NCI-H2081 (cell line): ENCODE measurements at places on chromosomes 3 and 15.
A peak's percentile ranks its signal among the peaks of the same experiment; 100 is the strongest.

- DNase-seq, result no peak
Measured at GRCh38 chr15:97561529-97561928, 399.0 kb upstream of the ARRDC4 start.

- no peak for DNase-seq
Measured at GRCh38 chr3:155101398-155101797, 21.3 kb downstream of the MME start.

DNA sequence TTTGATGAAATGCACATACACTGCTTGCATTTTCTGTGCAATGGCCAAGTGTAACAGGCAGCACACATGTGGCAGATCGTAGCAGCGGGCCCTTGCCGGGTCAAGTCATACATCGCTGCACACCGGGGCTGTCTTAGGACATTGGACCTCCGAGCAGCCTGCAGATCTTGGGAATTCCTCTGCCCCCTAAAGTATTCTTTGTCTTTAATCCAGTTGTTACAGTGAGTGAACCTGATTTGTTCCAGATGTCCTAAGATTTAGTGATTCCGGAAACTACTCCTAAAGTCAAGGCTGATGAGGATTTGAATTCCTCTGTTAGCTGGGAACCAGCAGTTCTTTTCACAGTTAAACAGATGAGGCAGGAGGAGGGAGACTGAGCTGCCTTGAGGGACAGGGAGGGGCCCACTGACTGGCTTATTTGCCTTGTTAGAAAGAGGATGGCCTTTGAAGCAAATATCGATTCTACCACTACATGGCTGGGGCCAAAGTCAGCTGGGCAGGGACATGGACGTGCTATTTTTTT lies 190.7 kb upstream of the CTDSPL start:
- DNase-seq, result no peak

- DNase-seq, result no peak
Measured at GRCh38 chr15:82950295-82950694, 2.2 kb downstream of the HOMER2 start.

DNA sequence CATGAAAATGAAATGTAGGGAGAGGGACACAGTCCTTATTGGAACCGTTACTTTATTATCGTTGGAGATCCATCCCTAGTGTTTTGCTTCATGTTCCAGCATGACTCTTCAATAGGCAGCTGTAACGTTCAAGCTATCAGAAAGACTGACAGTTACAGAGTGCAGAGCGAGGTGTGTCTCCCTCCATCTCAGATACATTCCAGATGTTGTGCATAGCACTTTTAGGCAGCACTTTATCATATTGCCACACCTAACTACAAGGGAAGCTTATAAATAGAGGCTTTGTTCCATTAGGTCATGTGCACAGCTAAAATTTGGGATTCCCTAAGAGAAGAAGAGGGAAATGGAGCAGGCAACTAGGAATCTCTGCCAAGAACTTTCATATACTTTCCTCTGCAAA lies 1009.6 kb downstream of the ROBO2 start:
- no peak for DNase-seq

GRCh38 chr3:14947886-14948608 lies 664 bp downstream of the NR2C2 start:
- peak; percentile 89 for DNase-seq

DNA sequence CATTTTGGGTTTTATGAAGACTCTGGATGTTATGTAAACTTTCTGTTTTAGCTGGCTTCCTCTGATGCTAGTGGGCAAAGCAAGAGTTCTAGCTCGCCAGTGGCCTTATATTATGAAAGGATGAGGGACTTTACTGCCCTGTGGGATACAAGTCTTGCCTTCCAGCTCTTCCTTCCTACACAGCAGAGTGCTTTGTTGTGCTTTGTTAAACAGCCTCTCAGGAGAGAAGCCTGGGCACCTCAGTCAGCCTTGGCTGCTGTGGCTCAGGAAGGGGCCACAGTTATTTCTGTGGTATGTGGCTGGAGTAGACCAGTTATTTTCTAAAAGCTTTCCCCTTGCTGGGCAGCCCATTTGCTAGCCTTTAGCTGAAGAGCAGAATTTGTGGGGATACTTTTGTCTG lies 69.5 kb upstream of the SUCLG2 start:
- DNase-seq, result no peak

GRCh38 chr3:141280086-141280485 lies 48.5 kb downstream of the PXYLP1 start:
- no peak for DNase-seq

- DNase-seq, result no peak
Measured at GRCh38 chr3:11155341-11156025, 1.2 kb downstream of the HRH1 start.

DNA sequence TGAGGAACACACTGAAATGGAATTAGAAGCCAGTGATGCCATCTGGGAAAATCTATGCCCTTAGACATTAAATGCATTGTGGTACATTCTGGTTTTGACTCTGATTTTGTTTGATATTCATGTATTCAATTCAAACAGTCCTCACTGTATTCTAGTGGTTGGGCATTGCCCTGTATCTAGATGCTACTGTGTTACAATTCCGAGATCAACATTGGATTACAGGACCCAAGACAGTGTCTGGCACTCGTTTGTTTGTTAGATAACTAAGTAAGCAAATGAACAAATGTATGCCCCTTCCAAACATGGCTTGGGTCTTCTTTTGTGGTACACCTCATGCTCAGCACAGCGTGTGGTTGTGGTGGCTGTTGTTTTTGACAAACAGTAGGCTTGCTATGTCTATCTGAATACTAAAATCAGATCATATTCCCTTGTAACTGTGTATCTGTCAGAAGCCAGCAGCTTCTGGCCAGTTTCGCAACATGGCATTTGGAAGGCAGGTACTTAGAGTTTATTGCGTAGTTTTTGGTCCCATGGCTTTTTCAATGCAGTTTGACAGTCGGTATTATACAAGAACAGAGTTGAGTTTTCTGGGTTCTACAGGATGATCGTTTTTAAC lies 5.7 kb downstream of the FILIP1L start:
- no peak for DNase-seq

- DNase-seq, result no peak
Measured at GRCh38 chr15:44788748-44789147, 52.4 kb downstream of the TRIM69 start.

DNA sequence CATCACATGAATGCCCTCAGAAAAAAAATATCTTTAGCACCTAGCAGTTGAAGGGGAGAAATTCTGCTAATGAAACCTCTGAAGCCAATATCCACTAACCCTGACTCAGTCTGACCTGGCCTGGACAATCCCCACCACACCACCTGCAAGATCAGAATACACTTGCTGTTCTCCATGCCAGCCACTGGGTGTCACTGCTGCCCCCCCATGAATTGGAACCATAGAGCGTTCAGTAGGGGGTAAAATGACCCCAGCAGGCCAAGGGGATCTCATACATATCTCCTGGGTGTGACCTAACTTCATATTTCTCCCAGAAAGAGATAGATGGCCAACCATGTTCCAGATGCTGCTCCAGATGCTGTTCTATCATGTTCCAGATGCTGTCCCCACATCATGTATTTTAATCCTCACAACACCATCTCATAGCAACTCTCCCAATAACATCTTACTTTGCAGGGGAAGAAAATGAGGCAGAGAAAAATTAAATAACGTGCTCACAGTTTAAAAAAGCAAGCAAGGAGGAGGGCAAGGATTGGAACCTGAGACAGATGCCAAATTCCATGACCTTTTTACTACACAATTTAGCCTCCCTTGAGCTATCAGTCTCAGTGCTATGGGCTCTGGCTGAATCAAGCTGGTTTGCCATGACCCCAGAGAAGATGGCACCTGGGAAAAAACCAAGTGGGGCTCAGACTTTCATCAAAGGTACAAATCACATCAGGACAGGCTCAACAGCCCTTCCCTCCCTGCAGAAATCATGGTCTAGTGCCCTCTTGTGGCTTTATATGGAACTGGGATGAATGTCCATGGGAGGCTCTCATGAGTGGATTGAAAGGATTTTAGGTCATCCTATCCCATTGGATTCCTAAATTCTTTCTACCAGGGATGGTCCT lies 12.4 kb downstream of the NTRK3 start:
- no peak for DNase-seq

GRCh38 chr3:165624761-165625160 lies 212.5 kb downstream of the BCHE start:
- DNase-seq, result no peak

GRCh38 chr15:29091666-29092065 lies 178.0 kb downstream of the NSMCE3 start:
- DNase-seq, result no peak

DNA sequence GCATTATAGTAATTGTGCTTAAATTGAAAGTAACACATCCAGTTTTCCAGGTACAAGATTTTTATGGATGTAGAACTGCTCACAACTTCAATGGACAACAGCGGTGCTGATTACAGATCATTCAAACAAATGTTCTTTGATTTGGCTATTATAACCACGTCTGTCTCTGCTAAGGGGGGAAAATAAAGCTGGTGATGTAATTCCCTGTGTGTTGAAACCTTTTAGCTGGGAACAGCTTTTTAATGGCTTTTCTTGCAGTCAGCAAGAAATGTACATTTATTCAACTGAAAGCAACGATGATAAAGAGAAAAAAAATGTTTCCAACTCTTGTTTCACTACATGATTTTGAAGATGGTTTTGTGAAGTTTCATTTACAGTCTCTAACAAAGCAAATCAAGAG lies 431.9 kb upstream of the AGTR1 start:
- no peak for DNase-seq

DNA sequence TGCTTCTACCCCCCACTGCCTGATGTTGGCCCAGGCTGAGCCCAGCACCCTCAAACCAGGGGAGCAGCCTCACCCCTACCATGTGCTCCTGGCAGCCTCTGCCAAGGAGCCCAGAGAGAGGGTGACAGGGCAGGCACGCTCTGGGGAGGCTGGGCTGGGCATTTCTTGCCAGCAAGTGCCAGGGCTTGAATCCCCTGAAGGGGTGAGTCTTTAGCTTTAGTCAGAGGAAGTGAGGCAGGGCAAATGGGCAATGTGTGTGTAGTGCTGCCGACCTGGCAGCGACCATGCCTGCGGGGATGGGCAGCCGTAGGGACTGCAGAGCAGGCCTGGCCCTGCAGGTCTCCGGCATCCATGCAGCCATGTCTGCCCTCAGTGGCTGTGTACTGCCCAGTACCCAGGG lies 18.1 kb downstream of the DUSP7 start:
- DNase-seq, result no peak

DNA sequence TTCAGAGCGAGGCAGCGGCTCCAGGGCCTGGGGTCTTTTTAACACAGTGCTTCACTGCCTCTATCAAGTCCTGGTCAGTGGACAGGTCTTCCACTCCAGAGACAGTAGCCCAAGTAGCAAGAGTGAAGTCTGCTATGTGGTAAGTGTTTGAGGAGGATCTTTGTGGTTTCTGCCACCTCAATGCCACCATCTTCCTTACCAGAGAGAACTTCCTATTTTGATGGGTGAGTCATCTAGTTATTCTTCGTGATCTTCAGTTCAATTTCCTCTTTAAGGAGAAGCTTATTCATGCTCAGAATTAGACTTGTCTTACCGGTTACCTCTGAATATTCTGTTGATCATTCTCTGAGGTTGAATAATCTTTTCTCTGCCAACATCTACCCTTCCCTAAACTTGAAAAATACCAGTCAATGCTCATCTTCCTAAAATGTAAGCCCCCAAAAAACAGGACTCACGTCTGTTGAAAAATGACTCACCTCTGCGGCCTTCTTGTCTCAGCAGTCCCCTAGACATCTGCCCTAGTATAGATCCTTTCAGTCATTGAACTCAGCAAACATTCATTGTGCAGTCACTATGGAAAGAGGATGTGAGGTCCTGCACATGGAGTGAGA lies 32.2 kb upstream of the BCL6 start:
- DNase-seq, result no peak

- DNase-seq, result no peak
Measured at GRCh38 chr3:59016930-59017616, 32.8 kb downstream of the CFAP20DC start.

DNA sequence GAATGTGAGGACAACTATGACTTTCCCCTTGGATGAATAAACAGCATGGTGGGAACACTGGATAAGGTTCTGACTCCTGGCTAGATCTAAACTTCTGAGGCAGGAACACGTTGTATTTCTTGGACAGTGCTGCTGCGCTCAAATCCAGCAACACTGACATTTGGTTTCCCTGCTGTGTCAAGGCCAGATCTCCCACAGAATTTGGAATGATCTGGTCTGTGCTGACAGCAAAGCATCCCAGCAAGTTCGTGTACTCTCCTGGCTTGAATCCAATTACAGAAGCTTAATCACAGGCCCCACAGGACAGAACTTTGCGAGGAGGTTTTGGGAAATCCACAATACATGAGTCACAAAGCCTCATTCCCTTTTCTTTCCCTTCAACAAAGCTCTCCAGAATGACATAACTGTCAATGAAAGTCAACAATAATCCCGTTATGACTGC lies 92.5 kb downstream of the ADAMTS9 start:
- DNase-seq, result no peak

GRCh38 chr3:27074914-27075313 lies 294.3 kb downstream of the NEK10 start:
- DNase-seq, result no peak

- no peak for DNase-seq
Measured at GRCh38 chr3:160331127-160331937, 67.7 kb downstream of the IFT80 start.

DNA sequence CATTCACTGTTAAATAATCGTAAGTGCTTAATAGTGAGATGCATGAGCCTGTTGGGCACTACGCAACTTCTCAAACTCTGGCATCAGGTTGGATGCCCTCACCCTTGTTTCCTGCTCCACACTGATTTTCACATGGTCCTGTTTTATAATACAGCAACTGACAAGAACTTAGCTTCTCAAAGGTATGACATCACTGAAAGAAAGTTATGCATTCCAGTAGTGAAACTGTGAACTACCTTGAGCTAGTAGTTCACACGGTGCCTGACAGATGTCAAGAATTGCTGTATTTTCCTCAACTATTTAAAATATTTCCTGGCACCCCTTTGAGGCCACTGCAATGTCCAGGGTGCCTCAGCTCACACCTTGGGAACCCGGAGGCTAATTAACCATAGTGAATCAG lies 327.5 kb downstream of the RORA start:
- DNase-seq, result no peak

DNA sequence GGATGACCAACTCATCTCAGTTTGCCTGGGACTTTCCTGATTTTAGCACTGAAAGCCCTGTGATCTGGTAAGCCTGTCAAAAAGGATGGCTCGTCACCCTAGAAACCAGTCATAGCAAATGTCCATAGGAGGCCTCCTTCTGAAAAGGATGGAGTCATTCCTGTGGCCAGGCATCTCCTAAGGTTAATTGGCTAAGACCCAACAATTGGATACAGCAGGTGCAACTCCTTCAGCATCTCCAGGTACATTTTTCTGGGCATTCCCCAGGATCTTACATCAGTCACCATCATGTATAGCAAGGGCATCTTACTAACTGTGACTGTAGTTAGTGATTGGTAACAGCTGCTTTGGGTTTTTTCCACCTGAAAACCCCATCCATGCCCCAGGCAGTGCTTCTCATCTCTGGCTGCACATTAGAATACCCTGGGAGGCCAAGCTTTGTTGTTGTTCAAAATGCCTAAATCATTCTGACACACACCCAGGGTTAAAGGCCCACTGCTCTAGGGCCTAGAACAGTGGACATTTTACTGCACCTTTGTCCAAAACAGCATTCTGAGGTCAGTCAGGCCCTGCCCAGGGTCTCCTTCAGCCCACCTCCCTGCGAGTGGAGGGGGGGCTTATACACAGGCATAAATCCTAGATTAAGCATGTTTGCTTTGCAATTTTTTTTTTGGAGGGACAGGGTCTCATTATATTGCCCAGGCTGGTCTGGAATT lies 28.3 kb upstream of the GALNT15 start:
- DNase-seq, result no peak

GRCh38 chr3:29282427-29283230 lies 1.8 kb downstream of the RBMS3 start:
- no peak for DNase-seq
